ENCODE measurements at places on chromosomes 4 and X.
A peak's percentile ranks its signal among the peaks of the same experiment; 100 is the strongest.

DNA sequence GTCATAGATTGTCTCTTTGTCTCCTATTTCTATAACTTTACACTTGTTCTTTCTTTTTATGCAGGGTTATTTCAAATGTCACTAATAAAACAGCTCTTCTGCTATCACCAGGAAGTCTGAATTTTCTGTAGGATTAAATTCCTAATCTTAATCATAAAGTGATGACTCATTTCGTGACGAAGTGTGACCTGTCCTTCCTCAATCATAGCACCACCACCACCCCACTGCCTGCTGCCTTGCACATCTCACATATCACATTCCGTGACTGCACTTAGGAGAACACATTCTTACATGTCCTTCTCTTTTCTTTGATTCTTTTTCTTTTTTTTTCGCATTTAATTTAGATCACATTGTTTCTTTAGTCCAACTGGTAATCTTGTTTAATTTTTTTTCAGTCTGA, 57.7 kb upstream of the UGT2B7 start:
- no peak for DNase-seq

- no peak for DNase-seq
These were observed 76.1 kb downstream of the MANBA start for GRCh38 chr4:102684610-102685052.

GRCh38 chr4:139848028-139848427, 182.4 kb downstream of the MGST2 start:
- DNase-seq = no peak

DNA sequence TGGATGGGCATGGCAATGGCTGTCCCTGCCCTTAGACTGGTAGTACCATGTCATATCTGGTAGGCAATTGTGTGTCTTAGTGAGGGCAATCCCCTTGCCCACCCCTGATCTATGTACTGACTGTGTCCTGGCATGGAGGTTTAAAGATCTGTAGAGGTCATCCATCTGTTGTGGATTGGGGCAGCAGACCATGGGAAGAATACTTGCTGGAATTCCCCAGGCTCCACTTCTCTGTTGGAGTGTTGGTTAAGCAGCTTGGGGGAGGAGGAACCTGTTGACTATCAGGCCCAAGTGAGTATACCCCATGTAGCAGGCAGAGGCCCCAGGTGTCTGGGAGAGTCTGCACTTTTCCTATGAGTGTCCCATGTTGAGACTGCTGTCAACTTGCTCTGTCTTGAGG, 246.7 kb upstream of the DIPK2B start:
- DNase-seq = no peak

DNA sequence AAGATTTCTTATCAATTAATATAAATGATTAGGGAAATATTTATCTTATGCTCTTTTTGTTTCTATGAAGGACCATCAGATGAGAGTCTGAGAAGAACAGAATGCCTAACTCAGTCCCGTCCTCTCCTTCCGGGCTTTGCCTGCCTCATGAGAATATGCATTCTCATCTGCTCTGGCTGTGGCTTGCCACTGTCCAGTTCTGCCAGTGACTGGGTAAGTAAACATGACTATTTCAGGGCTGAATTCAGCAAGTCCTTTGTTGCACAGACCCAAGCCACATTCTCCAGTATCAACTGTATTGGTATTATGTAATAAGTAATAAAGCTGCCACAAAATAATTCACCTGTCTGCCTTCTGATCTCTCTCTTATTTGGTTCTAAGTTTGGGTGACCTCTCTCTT, 110.7 kb downstream of the WDFY3 start:
- no peak for DNase-seq

DNA sequence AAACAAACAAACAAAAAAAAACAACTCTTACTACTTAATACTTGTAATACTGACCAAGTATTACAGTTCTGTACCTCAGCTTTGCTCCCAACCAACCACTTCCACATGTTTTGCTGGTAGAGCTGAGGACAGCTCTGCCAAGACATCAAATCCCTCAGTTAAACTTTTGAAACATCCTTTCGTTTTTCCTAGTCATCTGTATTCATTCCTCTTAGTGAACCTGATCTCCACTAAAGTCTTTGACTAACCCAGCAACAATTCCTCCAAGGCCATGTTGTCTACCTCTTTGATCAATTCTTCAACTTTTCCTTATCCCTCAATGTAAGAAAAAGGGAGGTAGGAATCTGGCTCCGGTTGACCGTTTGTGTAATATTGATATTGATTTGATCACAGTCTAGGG, 247.5 kb downstream of the ARHGAP24 start:
- no peak for DNase-seq

- DNase-seq = no peak
These were observed 676.3 kb upstream of the BOD1L1 start for GRCh38 chr4:14303856-14304255.

GRCh38 chr4:156606554-156607477, 364.8 kb downstream of the PDGFC start:
- no peak for DNase-seq

GRCh38 chrX:13094828-13095341, 50.5 kb upstream of the FAM9C start:
- DNase-seq = no peak

GRCh38 chrX:45801554-45801953, 600.9 kb upstream of the DIPK2B start:
- peak; percentile 58 for DNase-seq

DNA sequence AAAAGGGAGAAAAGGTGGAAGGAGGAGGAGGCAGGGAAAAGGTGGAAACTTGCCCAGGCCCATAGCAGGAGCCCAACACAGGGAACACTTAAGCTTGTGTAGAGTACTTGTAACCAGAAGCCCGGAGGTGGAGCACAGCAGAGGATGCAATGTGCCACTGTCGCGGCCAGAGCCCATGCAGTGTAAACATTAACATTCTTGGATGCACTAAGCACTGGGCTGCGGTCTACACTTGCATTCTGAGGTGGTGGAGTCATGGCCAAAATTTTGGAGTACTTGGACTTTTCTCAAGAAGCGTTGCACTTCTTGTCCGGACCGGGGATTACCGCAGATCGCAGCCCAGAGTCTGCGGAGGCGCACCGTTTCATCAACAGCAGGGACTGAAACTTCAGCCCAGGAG, 4.5 kb upstream of the RHOXF1 start:
- DNase-seq = no peak

DNA sequence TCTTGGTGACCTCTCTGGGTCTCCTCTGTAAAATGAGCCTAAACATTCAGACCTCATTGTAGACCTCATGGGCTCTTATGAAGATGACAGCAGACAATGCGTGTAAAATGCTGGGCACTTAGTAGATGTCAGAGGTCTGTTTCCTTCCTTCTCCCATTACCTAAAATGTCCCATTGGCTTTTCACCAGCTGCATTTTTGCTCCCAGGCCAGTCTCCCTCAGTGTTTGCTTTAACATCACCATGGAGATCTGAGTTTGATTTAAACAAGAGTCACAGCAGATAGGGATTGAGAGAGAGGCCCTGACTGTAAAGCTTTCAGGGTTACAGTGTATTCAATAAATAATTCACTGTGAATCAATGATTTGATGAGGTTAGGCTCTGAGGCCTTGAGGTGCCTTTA, 24.3 kb downstream of the PSAPL1 start:
- DNase-seq = no peak

DNA sequence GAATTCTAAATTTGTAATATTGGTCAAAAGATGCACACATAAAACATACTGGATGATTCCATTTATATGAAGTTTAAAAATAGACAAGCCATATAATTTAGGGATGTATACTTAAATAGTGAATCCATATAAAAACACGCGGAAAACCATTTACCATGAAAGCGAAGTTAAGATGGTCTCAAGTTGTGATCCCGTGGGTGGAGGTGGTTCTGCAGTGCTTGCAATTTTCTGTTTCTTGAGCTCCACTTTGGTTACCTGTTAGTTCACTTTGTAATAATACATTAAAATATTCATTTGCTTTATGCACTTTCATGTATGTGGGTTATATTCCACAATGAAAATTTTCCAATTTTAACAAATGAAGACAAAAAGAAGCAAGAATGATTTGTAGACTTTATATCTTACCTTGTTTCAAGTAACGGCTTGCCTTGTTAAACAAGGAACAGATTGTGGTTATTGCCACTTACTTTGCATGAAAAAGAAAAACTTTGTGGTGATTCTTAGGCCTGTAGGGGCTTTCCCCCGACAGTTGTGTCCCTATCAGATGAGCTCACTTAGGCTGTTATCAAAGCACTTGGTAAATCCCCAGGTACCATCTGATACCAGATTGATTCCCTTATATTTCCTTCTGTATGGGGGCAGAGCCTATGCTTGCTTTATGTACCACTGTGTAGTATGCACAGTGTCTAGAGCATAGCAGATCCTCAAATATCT, 12.2 kb downstream of the UCP1 start:
- peak; percentile 65 for DNase-seq

DNA sequence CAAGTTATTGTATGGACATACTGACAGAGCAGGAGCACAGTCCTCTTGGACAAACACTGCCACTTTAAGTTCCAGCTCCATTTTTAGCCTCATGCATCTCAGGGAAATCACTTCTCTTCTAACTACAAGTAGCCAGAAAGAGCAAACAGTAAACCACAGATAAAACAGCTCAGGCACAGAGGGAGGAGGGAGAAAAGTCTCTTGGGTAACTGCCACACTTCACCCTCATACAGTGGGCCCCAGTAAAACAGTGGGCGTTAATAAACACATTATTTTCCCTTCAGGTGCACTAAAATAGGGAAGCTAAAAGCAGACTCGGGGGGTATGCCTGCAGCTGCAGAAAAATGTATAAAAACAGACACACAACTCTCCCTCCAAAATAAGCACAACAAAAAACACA, 21.6 kb downstream of the CD38 start:
- no peak for DNase-seq

DNA sequence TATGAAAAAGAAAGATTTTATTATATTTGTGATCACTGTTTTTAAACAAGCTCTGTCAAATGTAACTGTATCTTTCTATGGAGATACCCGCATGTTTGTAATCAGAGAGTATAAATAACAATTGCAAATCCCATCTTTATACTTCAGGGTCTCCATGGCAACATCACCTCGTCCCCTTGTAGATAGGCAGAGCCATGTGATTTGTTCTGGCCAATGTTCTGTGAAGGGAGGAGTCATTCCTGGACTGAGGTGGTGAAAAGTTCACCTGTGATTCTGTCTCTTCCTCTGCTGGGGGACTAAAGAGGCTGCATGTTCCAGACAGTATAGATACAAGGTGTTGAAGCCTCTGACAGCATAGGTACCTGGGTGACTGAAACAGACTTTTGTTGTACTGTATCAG, 45.6 kb upstream of the MED14 start:
- DNase-seq = no peak

DNA sequence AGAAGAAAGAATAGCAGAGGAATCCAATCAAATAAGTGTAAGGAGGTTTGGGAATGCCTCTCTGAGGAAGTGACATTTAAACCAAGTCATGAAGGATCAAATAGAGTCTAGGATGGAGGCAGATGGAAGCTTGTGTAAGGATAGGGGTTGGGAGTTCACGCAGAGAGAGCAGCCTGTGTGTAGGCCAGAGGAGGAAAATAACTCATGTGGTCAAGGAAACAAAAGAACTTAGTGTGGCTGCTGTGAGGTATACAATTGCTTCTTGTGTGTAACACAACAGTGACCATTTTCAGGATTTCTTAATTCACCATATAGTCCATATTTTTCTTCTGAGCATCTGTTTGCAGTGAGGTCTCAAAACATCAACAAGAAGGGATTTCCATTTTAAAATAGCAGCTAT, 77.6 kb upstream of the PACRGL start:
- no peak for DNase-seq

DNA sequence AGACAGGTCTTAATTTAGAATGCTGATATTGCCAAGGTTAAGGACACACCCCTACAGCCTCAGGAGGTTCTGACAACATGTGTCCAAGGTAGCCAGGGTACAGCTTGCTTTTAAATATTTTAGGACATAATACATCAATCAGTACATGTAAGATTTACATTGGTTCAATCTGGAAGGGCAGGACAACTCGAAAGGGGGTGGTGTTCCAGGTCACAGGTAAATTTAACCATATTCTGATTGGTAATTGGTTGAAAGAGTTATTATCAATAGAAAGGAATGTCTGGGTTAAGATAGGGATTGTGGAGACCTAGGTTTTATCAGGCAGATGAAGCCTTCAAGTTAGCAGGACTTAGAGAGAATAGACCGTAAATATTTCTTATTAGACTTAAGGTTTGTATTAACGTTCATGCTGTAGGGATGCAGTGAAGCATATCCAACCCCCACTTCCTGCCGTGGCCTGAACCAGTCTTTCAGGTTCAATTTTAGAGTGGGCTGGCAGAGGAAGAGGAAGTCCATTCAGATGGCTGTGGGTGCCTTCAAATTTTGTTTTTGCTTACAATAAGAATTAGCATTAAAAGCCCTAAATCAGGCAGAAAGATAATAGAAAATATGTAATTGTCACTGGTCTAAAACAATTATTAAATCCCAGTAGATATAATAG, 136.5 kb upstream of the GALNTL6 start:
- no peak for DNase-seq

- no peak for DNase-seq
These were observed 99.5 kb upstream of the USP38 start for GRCh38 chr4:143085224-143085623.

DNA sequence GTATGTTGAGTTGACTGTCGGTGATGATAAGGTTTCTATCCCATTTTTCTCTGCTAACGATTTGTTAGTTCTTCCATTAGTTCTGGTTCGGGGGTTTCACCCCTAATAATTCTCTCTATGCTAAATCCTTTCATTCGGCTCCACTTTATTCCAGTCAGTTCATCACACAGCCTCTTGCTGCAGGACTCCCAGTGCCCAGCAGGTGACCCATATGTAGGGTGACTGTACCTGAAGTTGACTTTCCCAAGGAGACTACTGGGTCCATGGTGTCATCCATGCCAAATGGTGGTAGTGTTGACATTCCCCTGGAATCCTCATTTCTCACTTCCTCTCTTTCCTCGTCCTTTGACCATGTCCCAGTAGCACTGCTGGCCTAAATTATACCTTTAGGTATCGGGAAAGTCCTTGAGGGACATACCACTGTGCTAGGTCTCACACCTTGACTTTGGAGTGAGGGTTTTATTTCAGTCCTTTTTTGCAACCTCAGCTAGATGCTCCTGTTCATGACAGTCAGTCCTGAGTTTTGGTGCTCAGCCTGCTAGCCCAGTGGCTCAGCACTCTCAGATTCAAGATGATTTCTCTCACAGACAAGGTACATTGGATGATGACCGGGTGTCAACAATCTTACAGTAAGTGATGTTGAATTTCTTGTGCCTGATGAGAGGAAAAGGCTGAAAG, 105.1 kb upstream of the ARHGAP24 start:
- no peak for DNase-seq

- no peak for DNase-seq
These were observed 10.5 kb upstream of the YTHDC1 start for GRCh38 chr4:68360231-68360968.

DNA sequence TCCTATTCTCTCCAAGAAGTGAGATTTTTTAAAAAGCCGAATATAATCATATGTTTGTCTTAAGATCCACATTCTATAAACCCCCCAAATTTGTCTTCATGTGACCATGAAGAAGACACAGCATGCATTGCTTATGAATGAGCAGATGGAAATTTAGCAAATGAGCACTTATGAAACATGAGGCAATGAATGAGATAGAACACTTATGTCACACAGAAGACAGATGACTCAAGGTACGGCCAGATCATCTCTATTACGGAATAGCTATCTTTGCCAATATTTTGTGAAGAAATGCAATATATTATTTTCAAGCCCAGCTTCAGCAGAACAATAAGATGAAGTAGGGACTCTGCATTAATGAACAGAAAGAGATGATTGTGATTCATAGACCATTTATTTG, 21.4 kb downstream of the PHEX start:
- DNase-seq = no peak

All from activated CD4-positive, alpha-beta T cell treated with anti-CD3 and anti-CD28 coated beads, Interleukin-2, Interleukin-4, amounts not matched to agents 100 ng/mL and 50 ng/mL, durations not matched to agents 16 hours and 8 hours (primary cell).